ENCODE measurements at places on chromosomes 3 and 15.

DNA sequence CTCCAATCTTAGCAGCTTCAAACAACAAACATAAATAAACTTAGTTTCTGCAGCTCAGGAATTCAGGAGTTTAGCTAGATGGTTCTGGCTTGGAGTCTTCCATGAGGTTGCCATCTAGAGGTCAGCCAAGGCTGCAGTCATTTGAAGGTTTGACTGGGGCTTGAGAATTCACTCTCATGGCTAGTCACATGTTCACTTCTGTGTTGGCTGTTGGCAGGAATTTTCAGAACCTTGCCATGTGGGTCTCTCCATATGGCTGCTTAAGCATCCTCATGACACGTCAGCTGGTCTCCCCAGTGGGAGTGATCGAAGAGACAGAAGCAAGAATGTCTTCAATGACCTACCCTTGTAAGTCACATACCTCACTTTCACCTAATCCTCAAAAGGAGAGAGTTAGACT lies 269.2 kb upstream of the CNTN3 start:
- no peak for DNase-seq

DNA sequence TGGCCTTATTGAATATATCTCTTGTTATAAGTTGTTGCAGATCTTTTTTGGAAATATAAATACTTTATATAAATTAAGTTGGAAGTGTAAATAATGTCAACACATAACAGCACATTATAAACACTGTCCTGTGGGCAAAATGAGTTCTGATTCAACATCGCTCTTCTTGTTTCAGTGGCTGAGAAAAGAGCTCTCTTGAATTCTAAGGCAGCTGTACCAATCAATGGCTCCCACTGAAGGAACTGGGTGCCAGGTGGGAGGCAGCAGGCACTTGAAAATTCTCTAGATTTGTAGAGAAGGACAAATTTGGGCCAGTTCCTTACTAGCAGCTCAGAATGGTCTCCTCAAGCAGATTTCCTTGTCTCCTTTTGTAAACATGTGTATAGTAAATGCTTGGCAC lies 45.6 kb downstream of the CHST2 start:
- DNase-seq, result no peak

DNA sequence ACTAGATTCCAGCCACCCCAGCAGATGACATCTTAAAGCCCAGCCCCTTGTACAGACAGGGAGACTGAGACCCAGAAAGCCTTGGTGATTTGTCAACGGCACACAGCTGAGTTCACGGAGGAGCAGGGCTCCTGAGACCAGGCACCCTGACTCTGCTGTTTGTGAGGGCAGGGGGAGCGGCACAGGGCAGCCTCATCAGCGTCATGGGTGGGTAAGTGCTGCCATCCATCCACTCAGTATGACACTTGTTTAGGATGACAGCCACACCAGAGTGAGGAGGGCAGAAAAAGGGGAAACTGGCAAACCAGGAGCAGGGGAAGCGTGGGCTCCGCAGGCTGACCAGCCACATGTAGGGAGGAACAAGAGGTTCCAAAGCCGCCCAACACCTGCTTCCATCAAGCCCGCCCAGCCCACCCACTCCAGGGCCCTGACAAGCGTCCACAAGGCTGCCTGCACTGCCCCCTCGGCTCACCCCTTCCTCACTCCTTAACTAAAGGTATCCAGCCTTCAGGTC lies 19.9 kb downstream of the RBPMS2 start:
- no peak for DNase-seq

GRCh38 chr15:68512052-68512451 lies 66.7 kb upstream of the CORO2B start:
- no peak for DNase-seq

- DNase-seq, result no peak
These were observed 299.8 kb upstream of the GPR149 start for GRCh38 chr3:154729741-154730140.

DNA sequence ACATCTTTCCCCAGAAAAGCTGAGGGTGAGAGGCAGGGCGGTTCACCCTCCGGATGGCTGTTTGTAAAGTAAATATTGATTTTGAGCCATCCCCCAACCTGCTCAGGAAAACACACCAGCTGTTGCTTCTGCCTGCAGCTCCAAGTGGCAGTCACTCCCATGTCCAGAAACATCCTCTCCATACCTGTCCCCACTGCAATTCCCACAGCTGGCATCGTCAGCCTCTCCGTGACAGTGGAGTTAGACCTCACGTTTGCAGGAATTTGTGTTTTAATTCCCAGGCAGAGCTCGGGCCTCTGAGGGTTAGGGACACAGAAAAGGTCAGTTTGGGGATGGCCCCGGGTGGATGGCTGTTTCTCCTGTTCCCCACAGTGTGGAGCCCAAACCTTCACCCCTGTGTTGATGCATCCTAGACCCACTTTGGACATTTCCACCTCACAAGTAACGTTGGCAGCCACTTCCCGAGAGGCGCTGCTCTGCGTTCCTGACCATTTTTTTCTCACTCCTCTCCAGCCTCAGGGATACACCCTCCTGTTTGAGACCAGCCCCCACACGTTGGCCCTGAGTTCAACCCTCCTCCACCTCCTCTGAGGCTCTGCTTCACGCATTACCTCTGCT lies 11.8 kb upstream of the FAM174B start:
- DNase-seq, result no peak

- DNase-seq, result no peak
These were observed 145.8 kb downstream of the CBLB start for GRCh38 chr3:105722943-105723556.

DNA sequence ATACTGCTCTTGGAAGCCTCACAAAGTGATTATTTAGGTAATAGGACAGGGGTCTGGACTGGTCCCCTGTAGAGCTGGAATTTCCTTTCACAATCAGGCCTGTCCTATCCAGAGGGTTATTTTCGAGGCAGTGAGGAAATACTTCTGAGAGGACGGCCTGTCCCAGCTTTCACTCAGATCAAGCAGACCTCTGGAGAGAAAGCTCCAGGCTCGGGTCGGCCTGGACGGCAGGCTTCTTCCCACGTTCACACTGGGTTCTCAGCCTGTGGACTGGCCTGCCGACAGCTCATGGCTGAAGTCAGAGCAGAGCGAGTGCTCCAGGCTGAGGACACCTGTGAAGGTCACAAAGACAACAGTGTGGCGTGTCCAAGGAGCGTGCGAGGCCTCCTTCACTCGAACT lies 405.3 kb downstream of the VPS13C start:
- DNase-seq, result no peak

- DNase-seq, result no peak
These were observed 110.3 kb downstream of the MFSD1 start for GRCh38 chr3:158912188-158912587.

DNA sequence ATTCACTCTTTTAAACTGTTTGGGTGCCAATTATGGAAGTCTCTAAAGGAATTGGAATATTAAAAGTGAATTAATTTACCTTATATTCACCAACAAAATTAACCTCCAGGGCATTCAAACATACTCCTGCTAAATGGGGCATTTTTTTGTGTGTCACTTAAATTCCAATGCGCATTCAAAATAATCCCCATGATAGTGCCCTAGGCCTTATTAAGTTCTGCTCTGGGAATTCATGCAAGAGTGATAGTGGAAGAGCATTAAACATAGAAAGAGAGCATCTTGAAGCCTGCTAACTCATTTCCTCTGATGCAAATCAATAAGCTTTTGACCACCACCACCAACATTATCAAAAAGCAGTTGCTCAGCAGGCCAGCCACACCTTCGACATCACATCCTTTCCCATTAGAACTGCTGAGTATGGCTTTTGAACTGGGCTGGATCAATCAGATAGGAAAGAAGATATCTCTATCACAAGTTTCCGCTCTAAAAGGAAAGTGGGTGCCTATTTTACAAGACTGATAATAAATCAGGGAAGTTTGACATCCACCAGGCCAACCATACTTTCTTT lies 156.7 kb downstream of the TMCO5A start:
- DNase-seq, result no peak

DNA sequence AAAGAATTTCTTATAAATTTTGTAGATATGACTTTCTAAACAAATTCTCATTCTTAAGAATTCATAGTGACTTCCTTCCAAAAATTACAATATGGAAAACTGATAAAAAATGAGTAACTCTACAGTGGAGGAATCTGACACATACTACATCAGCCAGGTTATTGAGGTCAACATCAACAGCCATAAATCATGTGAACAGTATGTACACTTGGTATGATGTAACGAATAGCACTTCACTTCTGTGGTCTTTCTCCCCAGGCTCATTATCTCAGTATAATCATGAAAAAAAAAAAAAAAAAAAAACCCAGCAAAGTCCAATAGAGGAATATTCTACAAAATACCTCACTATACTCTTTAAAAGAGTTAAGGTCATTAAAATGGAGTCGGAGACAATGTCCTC lies 111.2 kb upstream of the SUCLG2 start:
- DNase-seq, result no peak

DNA sequence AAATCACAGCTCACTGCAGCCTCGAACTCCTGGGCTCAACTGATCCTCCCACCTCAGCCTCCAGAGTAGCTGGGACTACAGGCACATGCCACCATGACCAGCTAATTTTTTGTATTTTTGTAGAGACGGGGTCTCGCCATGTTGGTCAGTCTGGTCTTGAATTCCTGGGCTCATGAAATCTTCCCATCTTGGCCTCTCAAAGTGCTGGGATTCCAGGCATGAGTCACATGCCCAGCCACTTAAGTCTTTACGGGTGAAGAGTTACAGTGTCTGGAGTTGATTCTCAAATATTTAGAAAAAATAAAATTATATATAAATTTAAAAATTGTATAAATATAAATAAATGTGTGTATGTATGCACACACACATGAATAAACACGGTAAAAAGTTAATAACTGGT lies 14.5 kb upstream of the KBTBD12 start:
- no peak for DNase-seq

DNA sequence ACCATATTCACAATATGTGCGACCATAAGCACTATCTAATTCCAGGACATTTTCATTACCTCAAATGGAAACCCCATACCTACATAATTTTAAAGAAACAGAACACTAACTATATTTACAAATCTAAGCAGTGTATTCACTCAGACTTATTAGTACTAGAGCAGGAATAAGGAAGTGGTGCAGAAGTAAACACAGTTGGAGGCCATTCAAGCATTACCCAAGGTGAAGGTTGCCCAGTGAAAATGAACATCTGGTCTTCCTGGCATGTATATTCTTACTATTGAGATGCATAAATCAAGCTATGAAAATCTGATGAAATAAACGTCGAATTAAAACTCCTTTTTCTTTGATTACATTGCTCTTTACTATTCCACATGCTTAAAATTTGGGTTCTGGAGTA lies 78.9 kb upstream of the TTC14 start:
- DNase-seq, result no peak

GRCh38 chr3:106440672-106441071 lies 571.9 kb upstream of the CBLB start:
- DNase-seq, result no peak

DNA sequence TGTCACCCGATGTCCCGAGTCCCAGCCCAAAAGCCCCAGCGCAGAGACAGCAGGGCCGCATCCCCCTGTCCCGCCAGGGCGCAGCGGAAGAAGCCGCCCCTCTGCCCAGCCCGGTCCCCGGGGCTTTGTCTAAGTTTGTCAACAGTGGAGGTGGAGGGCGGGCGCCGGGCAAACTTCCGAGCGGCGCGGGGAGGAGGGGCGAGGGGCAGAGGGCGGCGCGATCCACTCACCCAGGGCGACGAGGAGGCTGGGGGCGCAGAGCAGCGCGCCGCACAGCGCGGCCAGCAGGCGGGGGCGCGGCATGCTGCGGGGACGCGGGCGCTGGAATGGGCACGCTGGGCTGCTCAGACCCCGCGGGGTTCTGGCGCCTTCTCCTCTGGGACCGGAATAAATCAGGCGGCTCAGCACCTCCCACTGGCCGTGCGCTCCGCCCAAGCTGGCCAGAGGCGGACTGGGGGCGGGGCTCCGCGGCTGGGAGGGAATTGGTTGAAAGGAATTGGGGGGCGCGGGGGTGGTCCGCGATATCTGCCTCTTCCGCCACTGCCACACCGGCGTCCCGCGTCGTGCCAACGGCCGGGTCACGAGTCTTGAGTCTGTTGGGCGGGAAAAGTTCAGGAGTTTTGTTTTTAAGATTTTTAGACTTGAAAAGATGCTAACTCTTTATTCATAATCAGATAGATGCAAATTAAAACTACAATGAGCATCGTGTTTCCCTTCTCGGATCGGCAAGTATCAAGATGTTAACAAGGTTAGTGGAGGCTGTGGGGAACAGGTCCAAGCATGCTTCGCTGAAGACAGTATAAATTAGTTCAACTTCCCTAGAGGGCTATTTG lies at the start of gene MFGE8:
MFGE8 (minus strand) TSS at position 363 of the 833 bp plus-strand sequence; CDS start at position 303, 60 bp downstream.
- peak; percentile 41 for DNase-seq

DNA sequence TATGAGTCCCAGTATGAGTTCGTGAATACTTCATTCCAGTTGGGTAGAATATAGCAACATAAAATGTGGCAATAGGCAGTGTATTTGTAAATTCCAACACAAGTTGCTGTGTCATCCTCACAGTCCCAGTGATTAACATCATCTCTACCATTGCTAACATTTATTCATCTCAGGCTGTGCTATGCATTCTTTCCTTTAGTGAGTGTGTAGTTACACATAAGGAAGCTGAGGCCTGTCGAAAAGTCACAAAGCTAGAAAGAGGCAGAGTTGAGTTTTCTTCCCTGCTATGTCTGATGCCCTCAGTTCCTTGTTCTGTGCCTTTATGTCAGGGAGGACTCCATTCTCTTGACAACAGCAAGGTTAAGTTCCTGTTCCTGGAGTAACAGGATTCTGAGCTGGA lies 96.4 kb downstream of the FNDC3B start:
- no peak for DNase-seq

- no peak for DNase-seq
These were observed 379.3 kb downstream of the NTRK3 start for GRCh38 chr15:87877114-87877810.

- DNase-seq, result no peak
These were observed 137.8 kb downstream of the SAMMSON start for GRCh38 chr3:70137366-70137765.

DNA sequence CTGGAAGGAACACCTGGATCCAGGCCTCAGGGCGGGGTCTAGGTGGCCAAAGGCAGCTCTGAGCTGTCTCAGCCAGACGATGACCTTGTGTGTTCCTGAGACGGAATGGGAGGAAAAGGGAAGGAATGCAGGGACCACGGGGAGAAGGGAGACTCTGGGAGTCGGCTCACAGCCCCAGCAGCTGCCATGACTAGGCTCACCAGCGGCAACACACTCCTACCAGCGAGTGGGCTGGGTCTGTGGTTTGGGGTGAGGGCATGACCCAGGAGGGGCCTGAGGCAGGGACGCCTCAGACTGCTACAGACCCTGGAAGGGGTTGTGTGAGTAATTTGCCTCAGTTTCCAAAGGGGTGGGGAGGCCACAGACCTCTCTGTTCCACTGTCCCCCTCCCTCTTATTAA lies 19.8 kb downstream of the IQSEC1 start:
- DNase-seq, result no peak

- no peak for DNase-seq
These were observed 117.6 kb downstream of the TMCC1 start for GRCh38 chr3:129775870-129776269.
